Amygdala (tissue), 56 donors: ENCODE measurements at places on chromosomes 7 and 10.

GRCh38 chr7:121046893-121047468 lies 58.5 kb downstream of the CPED1 start:
- DNase-seq: no peak

DNA sequence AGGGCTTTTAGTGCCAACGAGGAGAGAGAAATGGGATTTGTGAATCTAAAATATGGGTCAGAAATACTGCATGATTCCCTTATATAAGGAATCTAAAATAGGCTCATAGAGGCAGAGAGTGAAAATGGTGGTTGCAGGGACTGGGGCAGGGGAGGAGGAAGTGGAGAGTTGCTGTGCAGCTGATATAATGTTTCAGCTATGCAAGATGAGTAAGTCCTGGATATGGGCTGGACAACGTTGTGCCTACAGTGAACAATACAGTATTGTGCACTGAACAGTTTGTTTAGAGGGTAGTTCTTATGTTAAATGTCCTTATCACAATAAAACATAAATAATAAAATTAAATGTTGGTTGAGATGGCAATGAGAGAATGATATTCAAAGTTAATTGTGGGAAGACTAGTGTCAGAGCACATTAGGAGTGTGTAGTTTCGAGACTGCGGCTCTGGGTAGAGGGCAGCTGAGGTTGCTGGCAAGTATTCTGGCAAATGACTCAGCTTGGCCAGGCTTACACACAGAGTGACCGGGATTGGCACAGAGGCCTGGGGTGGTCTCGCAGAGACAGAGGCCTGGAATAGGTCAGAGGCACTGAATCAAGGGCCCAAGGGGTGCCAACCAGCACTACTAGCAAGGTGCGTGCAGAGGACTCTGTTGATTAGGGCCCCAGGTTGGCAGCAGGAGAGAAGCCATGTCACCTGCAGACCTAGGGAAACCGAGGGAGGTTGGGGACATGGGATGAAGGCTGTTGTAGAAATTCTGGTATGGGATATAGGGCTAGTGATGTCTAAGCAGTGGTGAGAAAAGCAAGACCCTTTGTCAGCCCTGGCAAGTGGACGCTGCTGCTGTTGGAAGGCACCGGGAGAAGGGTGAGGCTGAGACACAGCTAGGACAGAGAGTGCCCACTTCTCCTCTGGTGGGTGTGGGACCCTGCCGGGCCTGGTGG lies 2.8 kb upstream of the DEPP1 start:
- no peak for DNase-seq

DNA sequence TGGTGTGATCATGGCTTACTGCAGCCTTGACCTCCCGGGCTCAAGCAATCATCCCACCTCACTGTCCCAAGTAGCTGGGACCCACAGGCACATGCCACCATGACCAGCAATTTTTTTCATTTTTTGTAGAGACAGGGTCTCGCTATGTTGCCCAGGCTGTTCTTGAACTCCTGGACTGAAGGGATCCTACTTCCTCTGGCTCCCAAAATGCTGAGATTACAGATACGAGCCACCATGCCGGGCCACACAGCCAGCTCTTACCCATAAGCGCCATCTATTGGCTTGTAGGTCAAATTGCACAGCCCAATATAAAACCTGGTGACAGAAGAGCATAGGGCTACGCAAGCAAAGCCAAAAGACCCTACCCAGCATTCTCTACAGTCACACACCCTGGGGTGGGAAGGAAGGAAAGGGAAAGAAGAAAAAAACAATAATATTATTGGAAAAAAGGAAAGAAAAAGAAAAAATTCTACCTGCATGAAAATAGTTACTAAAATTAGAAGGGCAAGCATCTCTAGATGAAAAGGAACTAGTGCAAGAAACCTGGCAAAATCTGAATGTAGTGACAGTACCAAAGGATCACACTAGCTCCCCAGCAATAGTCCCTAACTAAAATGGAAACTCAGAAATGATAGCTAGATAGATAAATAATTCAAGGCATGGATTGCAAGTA lies 29.4 kb upstream of the AMPH start:
- no peak for DNase-seq

DNA sequence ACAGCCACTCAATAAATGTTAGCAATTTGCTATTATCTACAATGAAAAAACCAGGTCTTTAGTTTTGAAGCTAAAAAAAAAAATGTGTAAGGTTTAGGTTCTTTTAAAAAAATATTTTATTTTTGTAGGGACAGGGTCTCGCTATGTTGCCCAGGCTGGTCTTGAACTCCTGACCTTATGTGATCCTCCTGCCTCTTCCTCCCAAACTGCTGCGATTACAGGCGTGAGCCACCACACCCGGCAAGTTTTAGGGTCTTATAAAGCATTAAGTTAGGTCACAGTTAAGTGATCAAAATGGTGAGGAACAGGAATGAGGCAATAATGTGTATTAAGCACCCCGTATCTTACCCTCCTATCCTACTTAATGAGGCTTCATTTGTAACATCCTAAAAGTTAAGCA lies 774 bp downstream of the SEM1 start:
- DNase-seq: no peak

DNA sequence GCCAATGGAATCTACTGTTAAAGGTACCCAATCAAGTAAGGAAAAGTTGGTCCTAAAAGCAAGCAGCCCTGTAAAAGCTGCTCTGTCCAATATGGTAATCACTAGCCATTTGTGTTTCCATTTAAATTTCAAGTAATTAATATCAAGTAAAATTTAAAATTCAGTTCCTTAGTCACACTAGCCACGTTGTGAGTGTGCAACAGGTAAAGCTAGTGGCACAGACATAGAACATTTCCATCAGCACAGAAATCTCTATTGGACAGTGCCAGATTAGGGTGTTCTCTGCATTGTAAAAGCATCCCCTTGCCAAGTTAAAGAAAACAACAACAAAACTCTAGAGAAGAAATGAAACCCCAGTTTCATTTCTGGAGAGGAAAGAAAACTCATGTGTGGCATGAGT lies 4.4 kb downstream of the CAV1 start:
- no peak for DNase-seq

GRCh38 chr10:10959666-10960065 lies 58.0 kb upstream of the CELF2 start:
- no peak for DNase-seq

- no peak for DNase-seq
Measured at GRCh38 chr7:12244694-12245093, 33.6 kb downstream of the TMEM106B start.

DNA sequence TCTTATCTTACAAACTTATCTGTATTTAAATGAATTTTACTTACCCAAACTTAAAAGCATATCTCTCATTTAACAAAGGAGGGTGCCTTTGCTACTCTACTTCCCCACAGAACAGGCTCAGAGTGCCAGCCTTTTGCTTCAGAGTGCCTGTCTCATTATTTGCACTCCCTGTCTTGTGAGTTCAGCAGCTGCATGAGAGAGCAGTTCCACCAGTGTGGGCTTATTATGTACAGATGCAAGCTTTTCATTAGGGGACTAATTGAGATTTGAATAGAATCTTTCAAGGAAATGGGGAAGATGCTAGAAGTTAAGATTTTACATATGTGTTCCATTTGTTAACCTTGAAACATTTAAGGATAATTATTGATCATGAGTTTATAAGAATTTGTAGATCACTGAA lies 310.2 kb upstream of the LRRN3 start:
- no peak for DNase-seq

- no peak for DNase-seq
Measured at GRCh38 chr7:135710417-135711138, 17.4 kb downstream of the SLC13A4 start.

GRCh38 chr7:100609958-100610357 lies 2.4 kb upstream of the MOSPD3 start:
- no peak for DNase-seq

DNA sequence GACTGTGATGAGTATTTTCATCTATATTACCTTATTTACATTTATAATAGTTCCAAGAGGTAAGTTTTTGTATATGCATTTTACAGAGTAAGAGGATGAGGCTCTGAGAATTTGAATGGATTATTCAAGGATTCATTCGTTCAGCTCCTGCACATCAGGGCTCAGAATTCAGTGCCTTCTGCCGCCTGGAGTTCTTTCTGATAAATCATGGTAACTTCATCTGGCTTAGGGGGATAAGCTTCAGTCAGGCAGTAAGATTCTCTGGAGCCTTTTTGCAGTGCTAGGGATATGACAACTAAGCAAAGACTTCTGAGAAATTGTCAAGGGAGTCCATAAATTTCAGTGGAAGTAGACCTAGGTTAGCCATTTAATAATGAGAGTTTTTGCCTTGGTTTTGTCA lies 668.6 kb downstream of the NRG3 start:
- no peak for DNase-seq
